ENCODE measurements at places on chromosomes 6 and 20.
A peak's percentile ranks its signal among the peaks of the same experiment; 100 is the strongest.

GRCh38 chr20:50453533-50454244 lies 56.5 kb upstream of the PTPN1 start:
- no peak for DNase-seq

DNA sequence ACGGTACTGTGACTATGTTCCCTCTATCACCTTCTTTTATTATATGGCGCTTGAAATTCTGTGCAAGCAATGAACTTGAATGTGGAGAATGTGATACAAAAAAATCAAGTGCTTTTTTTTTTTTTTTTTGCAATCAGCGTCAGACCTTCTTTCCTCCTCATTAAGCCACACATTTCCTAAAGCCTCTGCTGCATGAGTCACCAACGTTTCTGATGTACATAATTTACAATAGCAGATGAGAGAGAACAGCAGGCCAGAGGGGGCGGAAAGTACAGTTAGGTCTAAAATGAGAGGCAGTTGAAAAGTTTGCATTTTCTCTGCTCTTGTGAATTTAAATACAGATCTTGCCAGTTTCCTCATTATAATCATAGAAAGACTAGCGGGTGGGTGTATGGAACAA lies 114.6 kb upstream of the RIPOR2 start:
- DNase-seq: no peak

- DNase-seq: no peak
Measured at GRCh38 chr6:166204852-166205650, 37.4 kb upstream of the TBXT start.

DNA sequence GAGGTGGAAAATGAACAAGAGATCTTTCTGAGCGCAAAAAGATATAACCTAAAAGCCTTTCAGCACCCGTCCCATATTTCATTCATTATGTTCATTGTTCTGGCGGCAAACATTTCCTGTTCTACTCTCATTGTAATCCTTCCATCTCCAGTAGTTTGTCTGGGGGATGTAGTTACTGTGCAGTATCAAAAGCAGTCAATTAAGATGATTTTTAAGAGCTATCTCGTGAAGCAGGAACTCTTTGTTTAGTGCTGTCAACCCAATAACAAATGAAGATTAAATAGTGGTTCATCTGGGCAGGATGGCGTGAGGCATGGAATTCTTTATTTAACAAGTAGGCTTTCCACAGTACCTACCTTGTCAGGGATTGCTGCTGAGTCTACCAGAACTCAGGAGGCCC lies 876.7 kb downstream of the HACE1 start:
- no peak for DNase-seq

GRCh38 chr20:21272679-21273078 lies 30.5 kb upstream of the XRN2 start:
- DNase-seq: no peak

- DNase-seq: no peak
Measured at GRCh38 chr6:111597291-111598086, 8.2 kb downstream of the TRAF3IP2 start.

GRCh38 chr6:35146453-35146852 lies 5.3 kb upstream of the TCP11 start:
- DNase-seq: peak; percentile 70

- no peak for DNase-seq
Measured at GRCh38 chr20:22523499-22524392, 60.6 kb downstream of the FOXA2 start.

- DNase-seq: no peak
Measured at GRCh38 chr20:17395729-17396128, 135.4 kb downstream of the BFSP1 start.

DNA sequence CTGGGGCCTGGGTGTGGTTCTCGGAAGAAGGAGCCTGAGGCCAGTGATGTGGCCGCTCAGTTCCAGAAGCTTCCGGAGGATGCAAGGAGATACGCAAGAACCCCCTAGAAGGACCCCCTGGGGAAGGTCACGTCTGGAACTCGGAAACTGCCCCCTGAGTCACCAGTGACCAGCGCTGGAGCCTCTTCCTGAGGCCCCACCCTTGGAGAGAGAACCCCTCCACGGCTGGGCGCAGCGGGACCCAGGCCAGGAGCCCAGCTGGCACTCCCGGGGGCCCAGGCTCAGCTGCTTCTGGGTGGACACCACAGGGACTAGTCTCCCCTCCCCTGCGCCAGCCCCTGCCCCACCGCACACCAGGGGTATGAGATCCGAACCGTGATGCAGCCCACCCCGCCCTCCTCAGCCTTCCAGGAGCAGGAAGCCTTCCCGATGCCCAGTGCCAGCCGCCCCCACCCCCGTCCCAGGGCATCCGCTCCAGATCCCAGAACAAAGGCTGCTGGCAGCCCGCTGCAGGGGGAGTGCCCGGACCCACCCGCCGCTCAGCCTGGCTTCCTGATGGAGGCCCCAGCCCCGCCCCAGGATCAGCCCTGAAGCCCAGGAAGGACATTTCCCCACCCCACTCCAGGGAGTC lies 7.5 kb downstream of the LAMA5 start:
- no peak for DNase-seq

DNA sequence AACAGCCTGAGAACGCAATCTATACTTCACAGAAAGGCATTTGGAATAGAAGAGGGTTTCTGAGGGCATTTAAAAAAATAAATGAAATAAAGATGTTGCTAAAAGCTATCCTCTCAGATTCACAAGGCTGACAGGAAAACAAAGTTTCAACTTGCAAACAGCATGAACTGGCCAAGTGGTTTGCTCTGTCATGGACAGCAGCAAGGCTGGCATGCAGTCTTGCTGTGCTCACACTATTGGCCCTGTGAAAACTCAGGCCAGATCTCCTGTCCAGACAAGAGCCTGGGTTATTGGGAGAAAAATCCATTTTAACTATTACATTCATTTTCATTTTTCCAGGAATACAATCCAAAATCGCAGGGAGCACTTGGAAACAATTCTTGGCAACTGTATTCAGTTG lies 506.2 kb upstream of the SLC35B3 start:
- no peak for DNase-seq

- DNase-seq: no peak
Measured at GRCh38 chr6:129565366-129565765, 144.6 kb downstream of the ARHGAP18 start.

GRCh38 chr20:44618318-44618731 lies 33.2 kb downstream of the ADA start:
- no peak for DNase-seq

GRCh38 chr6:119179842-119180241 lies 101.4 kb upstream of the FAM184A start:
- no peak for DNase-seq

- no peak for DNase-seq
Measured at GRCh38 chr6:41467061-41467460, 79.1 kb upstream of the FOXP4 start.

DNA sequence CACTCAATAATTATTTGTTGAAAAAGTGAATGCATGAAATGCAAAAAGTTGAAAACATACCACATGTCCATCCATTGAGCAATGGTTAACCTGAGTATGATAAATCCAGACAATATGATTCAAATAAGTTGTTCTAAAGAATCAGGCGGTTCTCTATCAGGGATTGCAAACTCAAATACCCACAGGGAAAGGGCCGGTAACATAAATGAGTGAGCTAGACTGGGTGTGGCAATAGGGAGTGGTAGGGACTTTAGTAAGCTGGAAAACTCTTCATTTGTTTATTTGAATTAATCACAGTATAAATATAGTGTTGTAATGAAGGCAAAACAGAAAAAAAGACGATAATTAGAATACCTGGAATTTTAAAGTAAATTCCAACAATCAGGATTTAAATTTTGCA lies 106.3 kb downstream of the BCAS1 start:
- DNase-seq: no peak

- DNase-seq: peak; percentile 94
Measured at GRCh38 chr6:166556863-166557322, 29.6 kb downstream of the RAMACL start.
